Upper lobe of right lung (tissue), 1 donor: ENCODE measurements at places on chromosomes 3 and 15.

- no peaks in the 10 kb centered on the region for H3K27me3 ChIP-seq
- DNase-seq = no peak
- no peak overlapping the region for H3K4me3 ChIP-seq
- H3K36me3 ChIP-seq = no peaks in the 10 kb centered on the region
- no peak overlapping the region for H3K27ac ChIP-seq
- no peaks in the 10 kb centered on the region for H3K4me1 ChIP-seq
Observed at GRCh38 chr3:106323586-106323985, 454.8 kb upstream of the CBLB start.

GRCh38 chr3:126921085-126921824 is 61.7 kb upstream of the PLXNA1 start:
- no peak for DNase-seq
- H3K4me3 ChIP-seq = no peak overlapping the region
- H3K27me3 ChIP-seq = no peaks in the 10 kb centered on the region
- no peaks in the 10 kb centered on the region for H3K36me3 ChIP-seq

- H3K27me3 ChIP-seq = no peaks in the 10 kb centered on the region
- peak overlapping the region; percentile 5 for H3K27ac ChIP-seq
- H3K4me3 ChIP-seq = no peak overlapping the region
- DNase-seq = no peak
- no peaks in the 10 kb centered on the region for H3K4me1 ChIP-seq
Observed at GRCh38 chr3:160374472-160374871, 24.6 kb downstream of the IFT80 start.

GRCh38 chr3:52327486-52328290 is 11.6 kb downstream of the DNAH1 start:
- H3K27me3 ChIP-seq = no peaks in the 10 kb centered on the region
- H3K36me3 ChIP-seq = no peaks in the 10 kb centered on the region
- no peaks in the 10 kb centered on the region for H3K4me1 ChIP-seq
- no peak overlapping the region for H3K27ac ChIP-seq

- no peak overlapping the region for H3K4me3 ChIP-seq
- H3K27me3 ChIP-seq = no peaks in the 10 kb centered on the region
- no peaks in the 10 kb centered on the region for H3K36me3 ChIP-seq
- no peak overlapping the region for H3K27ac ChIP-seq
- DNase-seq = no peak
Observed at GRCh38 chr3:106208251-106208650, 339.4 kb upstream of the CBLB start.

- H3K27me3 ChIP-seq = no peaks in the 10 kb centered on the region
- H3K4me1 ChIP-seq = no peaks in the 10 kb centered on the region
- no peak overlapping the region for H3K4me3 ChIP-seq
- no peak for DNase-seq
Observed at GRCh38 chr15:90489514-90489913, 40.2 kb upstream of the CRTC3 start.

- no peak overlapping the region for H3K27ac ChIP-seq
- H3K4me3 ChIP-seq = peak overlapping the region; percentile 55
- no peaks in the 10 kb centered on the region for H3K4me1 ChIP-seq
Observed at GRCh38 chr15:45429941-45430792, 51.8 kb upstream of the GATM start.

- H3K4me3 ChIP-seq = no peak overlapping the region
- no peak for DNase-seq
- H3K4me1 ChIP-seq = no peaks in the 10 kb centered on the region
- H3K36me3 ChIP-seq = no peaks in the 10 kb centered on the region
Observed at GRCh38 chr3:105523501-105523900, 156.8 kb downstream of the ALCAM start.

GRCh38 chr3:97713634-97714033 is 50.9 kb upstream of the ARL6 start:
- no peaks in the 10 kb centered on the region for H3K27me3 ChIP-seq
- DNase-seq = no peak
- H3K27ac ChIP-seq = no peak overlapping the region
- H3K4me3 ChIP-seq = no peak overlapping the region
- no peaks in the 10 kb centered on the region for H3K36me3 ChIP-seq
- no peaks in the 10 kb centered on the region for H3K4me1 ChIP-seq

DNA sequence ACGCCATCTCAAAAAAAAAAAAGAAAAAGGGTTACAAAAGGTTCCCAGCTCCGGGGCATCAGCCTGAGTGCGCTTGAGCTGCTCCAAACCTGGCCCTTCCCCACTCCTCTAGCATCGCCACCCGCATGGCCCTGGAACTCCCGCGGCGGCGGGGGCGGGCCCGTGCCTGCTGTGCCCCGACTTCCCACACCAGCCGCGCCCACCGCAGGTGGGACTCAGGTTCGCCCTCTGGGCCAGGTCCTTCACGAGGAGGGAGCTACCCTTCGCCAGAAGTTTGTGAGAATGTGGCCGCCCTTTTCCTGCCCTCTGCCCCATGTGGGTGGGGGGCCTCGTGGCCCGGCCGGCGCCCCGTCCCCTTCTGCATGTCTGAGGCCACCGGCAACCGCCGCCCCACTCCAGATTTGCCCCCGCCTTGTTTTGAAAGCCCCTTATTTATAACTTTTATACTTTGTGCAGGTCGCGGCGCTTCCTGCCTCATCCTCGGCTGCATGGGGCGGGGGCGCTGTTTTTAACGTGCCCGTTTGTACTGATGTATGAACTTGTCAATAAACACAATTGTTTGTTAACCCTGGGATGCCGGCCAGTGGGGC is 507 bp upstream of the JMJD7 start:
- no peak for DNase-seq
- no peak overlapping the region for H3K27ac ChIP-seq
- H3K4me3 ChIP-seq = peak overlapping the region; percentile 95
- no peaks in the 10 kb centered on the region for H3K27me3 ChIP-seq

- peaks cover 90% of the 10 kb centered on the region for H3K36me3 ChIP-seq
- no peak for DNase-seq
- no peaks in the 10 kb centered on the region for H3K27me3 ChIP-seq
Observed at GRCh38 chr15:90459368-90459767, 70.4 kb upstream of the CRTC3 start.

DNA sequence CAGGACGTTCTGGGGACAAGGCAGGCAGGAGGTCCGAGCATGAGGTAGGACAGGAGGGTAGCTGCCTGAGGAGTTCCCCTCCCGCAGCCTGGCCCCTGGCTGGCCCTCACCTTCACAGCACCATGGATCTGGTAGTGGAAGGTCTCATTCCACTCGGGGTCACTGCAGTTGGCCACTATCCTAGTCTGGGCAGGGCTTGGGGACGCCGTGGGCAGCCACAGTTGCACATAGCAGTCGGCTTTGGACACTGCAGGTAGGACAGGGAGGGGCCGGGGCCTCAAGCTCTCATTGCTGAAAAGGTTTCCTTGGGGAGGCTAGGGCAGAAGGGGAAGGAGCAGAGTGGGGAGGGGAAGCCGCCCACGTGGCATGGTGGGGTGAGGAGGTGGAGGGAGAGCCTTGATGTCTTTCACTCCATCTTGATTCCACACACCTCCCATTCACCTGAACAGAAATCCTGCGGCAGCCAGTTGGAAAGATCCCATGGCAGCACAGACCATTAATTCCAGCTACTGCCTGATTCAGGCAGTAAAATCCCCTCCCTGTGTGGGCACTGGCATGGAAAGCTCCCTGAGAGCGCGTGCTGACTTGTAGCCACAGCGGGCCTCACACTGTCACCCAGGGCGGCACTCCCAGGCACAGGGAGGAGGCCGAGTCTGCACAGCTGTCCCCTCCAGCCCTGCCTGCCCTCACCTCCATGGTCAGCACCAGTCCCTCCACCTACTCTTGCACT is 2.1 kb downstream of the PLA2G4F start:
- DNase-seq = peak; percentile 83
- H3K4me3 ChIP-seq = peak overlapping the region; percentile 47
- peak overlapping the region; percentile 65 for H3K27ac ChIP-seq
- peaks cover 16% of the 10 kb centered on the region for H3K4me1 ChIP-seq

DNA sequence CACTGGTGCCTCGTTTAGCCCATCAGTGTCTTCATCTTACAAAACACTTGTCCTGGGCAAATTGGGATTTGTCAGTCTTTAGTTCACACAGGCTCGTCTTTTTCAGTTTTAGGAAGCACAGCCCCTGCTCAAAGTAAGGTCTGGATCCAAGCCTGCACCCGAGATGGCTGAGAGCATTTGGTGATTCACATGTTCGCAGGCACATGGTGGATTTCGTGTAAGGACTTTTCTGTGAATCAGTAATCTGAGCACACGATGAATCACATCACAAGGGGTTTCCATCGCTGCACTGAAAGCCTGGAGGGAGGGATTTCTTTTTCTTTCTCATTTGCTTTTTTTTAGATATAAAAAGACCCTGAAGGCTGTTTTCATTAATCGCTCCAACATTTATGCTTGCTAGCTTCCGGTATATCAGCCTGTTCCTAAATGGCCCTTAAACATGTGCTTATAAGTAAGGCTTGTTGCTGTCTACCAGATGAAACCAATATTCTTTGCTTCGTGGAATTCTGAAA is 435.6 kb upstream of the ATP10A start:
- no peak overlapping the region for H3K4me3 ChIP-seq

GRCh38 chr3:52939600-52939999 is 42.3 kb upstream of the STIMATE start:
- H3K4me1 ChIP-seq = peaks cover 3% of the 10 kb centered on the region
- no peak overlapping the region for H3K4me3 ChIP-seq
- H3K27ac ChIP-seq = no peak overlapping the region
- H3K36me3 ChIP-seq = no peaks in the 10 kb centered on the region
- no peak for DNase-seq

- no peak overlapping the region for H3K27ac ChIP-seq
- no peaks in the 10 kb centered on the region for H3K4me1 ChIP-seq
- no peak for DNase-seq
- H3K27me3 ChIP-seq = no peaks in the 10 kb centered on the region
- H3K36me3 ChIP-seq = no peaks in the 10 kb centered on the region
Observed at GRCh38 chr3:180747805-180748361, 68.6 kb upstream of the CCDC39 start.

DNA sequence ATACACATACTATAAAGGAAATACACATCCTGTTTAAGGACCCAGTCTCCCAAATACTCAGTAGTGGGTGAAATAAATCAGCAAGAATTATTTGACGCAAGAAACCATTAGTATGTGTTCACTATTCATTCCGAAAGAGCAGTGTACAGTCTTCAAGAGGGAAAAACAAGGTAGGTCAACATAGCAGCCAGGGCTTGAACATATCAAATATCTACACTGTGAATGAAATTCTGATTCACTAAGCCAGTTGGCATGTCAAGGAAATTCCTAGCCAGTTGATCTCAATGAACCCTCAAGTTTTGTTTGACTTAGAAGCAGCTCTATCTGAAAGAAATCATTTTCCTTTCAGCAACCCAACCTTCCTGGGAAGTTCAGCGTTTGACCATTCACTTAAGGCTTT is 99.0 kb downstream of the CNTN3 start:
- H3K27me3 ChIP-seq = no peaks in the 10 kb centered on the region
- H3K36me3 ChIP-seq = no peaks in the 10 kb centered on the region
- no peak overlapping the region for H3K27ac ChIP-seq
- H3K4me1 ChIP-seq = no peaks in the 10 kb centered on the region
- DNase-seq = no peak

GRCh38 chr3:155233213-155233612 is 60.3 kb downstream of the STRIT1 start:
- no peak overlapping the region for H3K4me3 ChIP-seq
- H3K27ac ChIP-seq = no peak overlapping the region
- no peaks in the 10 kb centered on the region for H3K4me1 ChIP-seq
- no peaks in the 10 kb centered on the region for H3K27me3 ChIP-seq
- no peak for DNase-seq

DNA sequence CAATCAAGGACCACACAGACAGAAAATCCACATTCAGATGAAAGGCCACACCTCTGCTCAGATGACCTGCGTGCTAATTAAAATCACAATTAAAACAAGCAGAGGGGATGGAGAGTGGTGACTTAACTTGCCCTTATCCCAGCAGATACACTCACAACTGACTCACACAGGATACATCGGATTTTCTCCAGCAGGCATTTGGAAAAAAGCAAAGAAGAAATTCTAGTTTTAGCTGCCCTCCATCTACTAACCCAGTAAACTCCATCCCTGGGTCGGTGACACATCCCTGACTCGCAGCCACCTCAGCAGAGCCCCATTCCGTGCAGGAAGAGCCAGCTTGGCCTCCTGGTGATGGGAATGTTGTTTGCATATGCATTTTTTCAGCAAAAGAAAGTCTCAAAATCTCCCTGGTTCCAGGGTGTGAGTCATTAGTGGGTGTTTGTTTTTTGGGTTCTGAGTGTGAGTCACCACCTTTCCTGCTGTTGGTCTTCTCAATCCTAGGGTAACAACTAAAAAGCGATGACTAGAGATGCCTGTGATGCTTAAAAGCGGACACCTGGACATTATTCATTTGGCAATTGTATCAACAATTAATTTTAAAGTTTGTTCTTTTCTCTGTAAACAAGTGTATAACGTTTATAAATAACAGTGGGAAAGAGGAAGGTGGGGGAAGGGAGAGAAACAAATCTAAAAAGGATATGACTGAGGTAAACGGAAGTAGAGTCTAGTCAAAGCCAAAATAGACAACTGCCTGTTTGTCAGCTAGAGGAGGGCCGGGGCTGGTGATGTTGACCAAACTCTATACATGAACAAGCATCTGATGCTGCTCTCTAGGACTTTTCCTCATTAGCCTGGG is 49.8 kb upstream of the SLC4A7 start:
- peak overlapping the region; percentile 4 for H3K27ac ChIP-seq
- no peak overlapping the region for H3K4me3 ChIP-seq
- DNase-seq = no peak
- H3K4me1 ChIP-seq = peaks cover 23% of the 10 kb centered on the region
- no peaks in the 10 kb centered on the region for H3K27me3 ChIP-seq

DNA sequence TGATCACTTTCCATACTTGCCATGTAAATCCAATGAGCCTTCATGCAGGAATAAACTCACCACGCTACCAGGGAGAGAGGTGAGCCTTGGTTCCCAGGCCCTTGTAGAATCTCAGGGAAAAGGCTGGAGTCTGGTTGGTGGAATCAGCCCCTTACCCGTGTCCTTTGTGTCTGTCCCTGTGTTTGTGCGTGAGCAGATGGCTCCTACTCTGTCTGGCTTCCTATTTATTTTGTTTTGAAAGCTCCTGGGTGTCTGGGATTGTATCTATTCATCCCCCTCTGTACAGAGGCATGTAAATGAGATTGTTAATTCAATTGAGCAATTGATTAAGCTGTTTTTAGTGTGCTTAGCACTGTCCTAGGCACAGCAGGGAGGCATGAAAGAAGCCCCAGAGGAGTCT is 278.1 kb downstream of the THSD4 start:
- no peaks in the 10 kb centered on the region for H3K27me3 ChIP-seq
- no peak for DNase-seq
- peaks cover 13% of the 10 kb centered on the region for H3K4me1 ChIP-seq
- no peaks in the 10 kb centered on the region for H3K36me3 ChIP-seq

- H3K4me3 ChIP-seq = no peak overlapping the region
- no peaks in the 10 kb centered on the region for H3K36me3 ChIP-seq
- no peaks in the 10 kb centered on the region for H3K4me1 ChIP-seq
- H3K27ac ChIP-seq = no peak overlapping the region
- DNase-seq = no peak
- H3K27me3 ChIP-seq = no peaks in the 10 kb centered on the region
Observed at GRCh38 chr3:195356151-195357086, 85.5 kb upstream of the XXYLT1 start.

- no peaks in the 10 kb centered on the region for H3K27me3 ChIP-seq
- no peaks in the 10 kb centered on the region for H3K4me1 ChIP-seq
- DNase-seq = no peak
- no peaks in the 10 kb centered on the region for H3K36me3 ChIP-seq
- no peak overlapping the region for H3K4me3 ChIP-seq
Observed at GRCh38 chr3:19384868-19385267, 236.6 kb downstream of the KCNH8 start.
